Activated CD8-positive, alpha-beta memory T cell treated with anti-CD3 and anti-CD28 coated beads, Interleukin-2, amount 50 U/mL, for 4 hours (primary cell): ENCODE measurements at places on chromosomes 3 and 15.
A peak's percentile ranks its signal among the peaks of the same experiment; 100 is the strongest.

GRCh38 chr3:13580256-13581023 lies 31.5 kb downstream of the FBLN2 start:
- DNase-seq: no peak

DNA sequence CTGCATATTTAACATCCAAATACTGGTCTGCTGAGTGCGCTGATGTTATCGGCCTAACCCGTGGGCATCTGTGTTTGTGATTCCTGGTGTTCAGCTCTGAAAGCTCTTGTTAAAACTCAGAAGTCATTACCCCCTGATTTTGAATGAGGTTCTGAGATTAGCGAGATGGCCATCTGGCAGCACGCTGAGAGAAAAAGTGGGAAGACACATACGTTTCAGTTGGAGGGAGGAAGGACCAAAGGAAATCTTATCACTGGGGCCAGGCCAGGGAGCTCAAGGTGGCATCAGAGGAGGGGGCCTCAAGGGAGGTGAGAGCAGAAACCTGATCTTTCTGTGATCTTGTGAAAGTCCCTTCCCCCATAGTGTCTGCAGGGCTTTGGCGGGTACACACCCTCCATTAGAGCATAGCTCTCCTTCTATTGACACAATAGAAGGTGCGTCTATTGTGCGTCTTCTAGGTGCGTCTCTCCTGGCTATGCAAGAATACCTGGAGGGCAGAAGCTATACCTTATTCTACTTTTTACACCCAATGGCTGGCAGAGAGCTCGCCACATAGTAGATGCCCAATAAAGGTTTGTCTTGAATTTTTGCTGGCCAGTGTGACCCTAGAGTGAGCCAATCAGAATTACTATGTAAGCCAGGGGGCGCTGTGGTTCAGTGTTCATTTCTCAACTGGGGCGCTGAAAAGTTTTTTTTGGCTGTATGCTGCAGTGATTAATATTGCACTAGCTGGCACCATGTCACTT lies 182.4 kb downstream of the SHQ1 start:
- peak; percentile 54 for DNase-seq

DNA sequence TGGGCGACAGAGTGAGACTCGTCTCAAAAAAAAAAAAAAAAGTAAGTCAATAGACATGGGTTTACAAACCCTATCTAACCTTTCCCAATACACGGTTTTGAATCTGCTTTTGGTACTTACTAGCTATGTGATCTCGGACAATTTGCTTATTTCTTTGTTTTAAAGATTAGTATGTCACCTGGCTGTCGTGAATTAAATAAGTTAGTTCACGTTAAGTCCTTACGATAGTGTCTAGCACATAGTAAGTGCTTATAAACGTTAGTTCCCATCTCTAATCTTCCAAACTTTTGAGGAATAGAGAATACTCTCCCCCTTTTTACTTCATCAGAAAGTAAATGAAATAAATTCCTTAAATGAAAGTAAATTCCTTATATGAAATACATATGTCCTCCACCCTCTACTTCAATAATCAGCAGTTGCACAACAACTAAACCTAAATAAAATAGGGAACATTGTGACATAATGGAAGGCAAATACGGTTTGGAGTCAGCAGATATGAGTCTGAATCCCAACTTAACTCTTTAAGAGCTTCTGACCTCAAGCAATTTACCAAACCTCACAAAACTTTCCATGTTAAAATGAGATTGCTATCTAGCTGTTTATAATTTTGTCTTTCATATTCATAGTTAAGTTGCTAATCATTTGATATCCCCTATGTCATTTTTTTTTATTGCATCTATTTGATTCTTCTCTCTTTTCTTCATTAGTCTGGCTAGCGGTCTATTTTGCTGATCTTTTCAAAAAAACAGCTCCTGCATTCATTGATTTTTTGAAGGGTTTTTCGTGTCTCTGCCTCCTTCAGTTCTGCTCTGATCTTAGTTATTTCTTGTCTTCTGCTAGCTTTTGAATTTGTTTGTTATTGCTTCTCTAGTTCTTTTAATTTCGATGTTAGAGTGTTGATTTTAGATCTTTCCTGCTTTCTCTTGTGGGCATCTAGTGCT lies 134.6 kb downstream of the PEAK1 start:
- no peak for DNase-seq

GRCh38 chr15:35519541-35520149 lies 26.3 kb downstream of the DPH6 start:
- DNase-seq: no peak

DNA sequence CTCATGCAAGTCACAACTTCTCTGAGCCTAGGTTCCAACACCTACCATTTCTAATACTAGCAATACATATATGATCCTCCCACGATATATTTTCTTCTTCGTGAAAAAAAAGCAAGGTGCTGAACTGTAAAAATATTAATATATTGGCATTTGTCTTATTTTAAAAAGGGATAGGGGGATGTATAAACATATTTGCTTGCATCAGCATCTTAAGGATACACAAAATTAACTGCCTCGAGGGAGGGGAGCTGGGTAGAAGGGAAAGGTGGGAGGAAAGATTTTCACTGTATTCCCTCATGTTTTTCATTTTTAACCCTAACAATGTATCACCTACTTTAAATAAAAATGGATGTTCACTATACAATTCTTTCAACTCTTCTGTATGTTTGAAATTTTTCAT lies 1.3 kb downstream of the HACD2 start:
- no peak for DNase-seq

- no peak for DNase-seq
These were observed 36.3 kb downstream of the PLA2G4D start for GRCh38 chr15:42057799-42058646.

- no peak for DNase-seq
These were observed 58.4 kb downstream of the HACD2 start for GRCh38 chr3:123526474-123526873.

- no peak for DNase-seq
These were observed 58.4 kb downstream of the EDEM1 start for GRCh38 chr3:5245927-5246326.

DNA sequence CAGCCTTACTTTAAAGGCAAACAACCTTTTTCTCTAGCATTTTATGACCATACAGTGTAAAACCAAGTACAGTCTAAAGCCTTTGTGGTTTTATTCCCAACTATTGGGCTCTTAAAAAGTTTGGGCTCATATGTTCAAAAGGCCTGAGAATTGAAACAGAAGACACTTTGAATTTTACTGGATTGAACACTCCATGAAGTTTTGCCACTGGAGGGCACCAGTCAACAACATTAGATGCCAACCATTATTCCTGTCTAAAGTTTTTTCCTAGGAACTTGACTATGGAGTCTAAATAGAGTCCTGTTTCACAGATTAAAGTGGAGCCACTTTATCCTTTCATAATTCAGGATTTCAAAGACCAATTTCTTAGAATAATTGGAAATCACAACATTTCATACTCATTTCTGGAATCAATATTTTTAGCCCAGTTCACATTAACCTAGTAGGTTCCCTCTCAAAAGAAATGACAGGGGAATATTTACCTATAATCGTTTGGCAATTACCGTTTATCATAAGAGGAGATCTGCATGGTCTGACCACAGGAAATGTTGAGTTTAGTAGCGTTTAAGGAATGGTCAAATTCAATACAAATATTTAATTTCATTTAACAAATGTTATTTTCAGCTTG lies 244.1 kb upstream of the PDZRN3 start:
- DNase-seq: no peak

DNA sequence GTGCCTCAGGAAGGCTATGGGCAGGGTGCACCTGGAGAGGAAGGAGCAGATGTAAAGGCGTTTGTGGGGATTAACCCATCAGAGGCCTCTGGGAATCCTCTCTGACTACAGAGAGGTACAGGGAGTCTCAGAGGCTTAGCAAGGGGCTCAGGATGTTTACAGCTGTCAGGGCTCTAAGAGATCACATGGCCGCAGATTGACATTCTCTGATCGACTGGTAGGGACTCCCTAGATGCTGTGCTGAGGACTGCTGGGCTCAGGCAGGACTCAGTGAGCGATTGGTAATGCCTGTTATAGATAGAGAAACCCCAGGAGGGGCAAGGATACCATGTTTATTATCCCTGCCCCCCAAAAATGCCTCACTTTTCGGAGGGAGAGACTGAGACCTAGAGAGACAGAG lies 103.5 kb downstream of the CORO2B start:
- DNase-seq: no peak

GRCh38 chr3:13078163-13078905 lies 5.1 kb upstream of the IQSEC1 start:
- no peak for DNase-seq

DNA sequence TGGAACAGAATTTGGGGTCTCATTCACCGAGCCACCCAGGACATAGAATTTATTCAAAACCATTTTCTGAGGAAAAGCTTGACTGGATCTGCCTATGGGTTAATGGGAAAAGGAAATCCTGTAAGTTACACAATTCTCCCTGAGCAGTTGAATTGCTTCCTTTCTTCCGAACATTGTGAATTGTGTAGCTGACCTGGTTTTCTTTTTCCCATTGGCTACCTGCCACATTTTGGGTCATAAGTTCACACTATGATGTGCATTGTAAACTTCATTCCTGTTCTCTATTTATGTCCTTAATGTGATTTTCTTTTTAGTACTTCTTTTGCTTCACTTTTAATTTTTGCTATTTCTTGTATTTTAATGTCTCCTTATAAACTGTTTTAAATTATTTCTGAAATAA lies 386.0 kb upstream of the LRRC3B start:
- DNase-seq: no peak

GRCh38 chr15:89127054-89127702 lies 38.9 kb downstream of the ABHD2 start:
- no peak for DNase-seq

DNA sequence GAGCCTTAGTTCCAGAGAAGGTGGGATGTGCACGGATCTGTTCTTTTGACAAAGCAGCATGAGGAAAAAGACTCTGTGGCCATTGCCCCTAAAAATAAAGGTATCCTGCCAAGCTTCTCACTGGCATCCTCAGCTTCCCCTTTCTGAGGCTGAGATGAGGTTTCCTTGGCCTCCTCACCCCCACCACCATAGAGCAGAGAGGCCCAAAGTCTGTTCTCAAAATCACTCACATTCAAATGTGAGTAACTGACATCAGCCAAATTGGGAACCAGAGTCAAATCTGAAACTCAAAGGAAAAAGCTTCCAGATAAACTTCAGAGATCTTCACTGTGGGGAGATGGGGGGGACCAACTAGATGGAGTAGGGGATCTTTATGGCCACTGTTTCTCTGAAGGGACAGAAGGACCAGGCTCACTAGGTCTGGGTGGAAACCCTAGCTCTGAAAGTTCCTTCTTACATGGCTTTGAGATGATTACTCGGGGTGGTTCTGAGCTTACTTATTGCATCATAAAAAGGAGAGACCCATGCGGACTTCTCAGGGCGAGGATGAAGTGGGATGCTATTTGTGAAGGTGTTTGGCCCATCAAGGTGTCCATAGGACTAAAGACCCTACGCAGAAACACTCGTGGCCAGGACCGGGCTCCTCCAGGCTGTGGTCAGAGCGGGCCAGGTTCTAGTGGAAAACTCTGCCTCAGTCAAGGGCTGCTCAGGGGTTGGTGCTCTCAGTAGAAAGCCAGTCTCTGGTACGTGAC lies 61.5 kb upstream of the MEF2A start:
- DNase-seq: no peak

- DNase-seq: no peak
These were observed 133.6 kb downstream of the CD47 start for GRCh38 chr3:107956991-107957900.

GRCh38 chr3:65439641-65440284 lies 599.0 kb downstream of the MAGI1 start:
- DNase-seq: no peak

- no peak for DNase-seq
These were observed 453.9 kb upstream of the PROK2 start for GRCh38 chr3:72238801-72239200.

- DNase-seq: no peak
These were observed 17.7 kb downstream of the RPL22L1 start for GRCh38 chr3:170852324-170852723.

DNA sequence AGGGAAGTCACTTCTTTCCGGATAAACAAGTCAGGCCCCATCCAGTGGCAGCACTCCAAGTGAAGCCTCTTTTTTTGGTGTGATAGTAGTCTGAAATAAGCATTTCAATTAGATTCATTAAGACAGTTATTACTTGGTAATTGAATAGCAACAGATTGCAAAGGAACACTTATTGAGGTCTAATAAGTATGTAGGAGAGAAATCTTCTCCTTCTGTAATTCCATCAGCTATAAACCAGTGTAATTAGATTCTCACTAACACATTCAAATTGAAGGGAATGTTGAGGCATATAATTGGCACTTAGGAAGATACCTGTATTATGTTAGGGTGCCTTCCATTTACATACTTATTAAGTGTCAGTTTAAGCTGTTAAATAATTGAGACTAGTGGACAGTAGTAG lies 73.9 kb downstream of the SEMA6D start:
- DNase-seq: no peak

- DNase-seq: no peak
These were observed 24.2 kb downstream of the NMNAT3 start for GRCh38 chr3:139653582-139653981.

- DNase-seq: no peak
These were observed 14.5 kb downstream of the LAMP3 start for GRCh38 chr3:183148056-183148455.

- peak; percentile 28 for DNase-seq
These were observed 34.3 kb downstream of the STT3B start for GRCh38 chr3:31567036-31567435.

DNA sequence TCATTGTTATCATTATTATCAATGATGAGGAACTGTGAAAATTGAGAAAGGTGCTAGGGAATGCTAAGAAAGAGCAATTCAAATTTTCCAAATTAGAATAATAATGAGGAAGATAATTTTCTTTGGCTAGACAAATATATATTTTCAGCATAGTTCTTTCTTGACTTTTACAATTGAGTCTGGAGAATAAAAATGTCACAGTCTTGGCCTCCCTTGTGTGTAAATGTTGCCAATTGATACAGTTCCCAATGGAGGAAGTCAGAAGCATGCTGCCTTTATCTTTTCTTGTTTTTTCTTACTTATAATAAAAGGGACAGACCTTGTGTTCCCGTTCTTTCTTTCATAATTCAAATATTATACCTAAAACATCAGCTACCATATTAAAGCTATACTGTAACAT lies 774.4 kb downstream of the SI start:
- no peak for DNase-seq

GRCh38 chr3:155785662-155786295 lies 20.3 kb downstream of the C3orf33 start:
- no peak for DNase-seq
